Ovary (tissue), 10 donors: ENCODE measurements at places on chromosomes 2 and 18. TPM values are rescaled to one million over a fixed set of nuclear protein-coding genes. Genes with fewer than 3 reads are reported as not detected.

GRCh38 chr2:136441979-136442714, 323.2 kb upstream of the THSD7B start:
- no peak for DNase-seq

- no peak for DNase-seq
These were observed 160.3 kb upstream of the TCF4 start for GRCh38 chr18:55748227-55748738.

DNA sequence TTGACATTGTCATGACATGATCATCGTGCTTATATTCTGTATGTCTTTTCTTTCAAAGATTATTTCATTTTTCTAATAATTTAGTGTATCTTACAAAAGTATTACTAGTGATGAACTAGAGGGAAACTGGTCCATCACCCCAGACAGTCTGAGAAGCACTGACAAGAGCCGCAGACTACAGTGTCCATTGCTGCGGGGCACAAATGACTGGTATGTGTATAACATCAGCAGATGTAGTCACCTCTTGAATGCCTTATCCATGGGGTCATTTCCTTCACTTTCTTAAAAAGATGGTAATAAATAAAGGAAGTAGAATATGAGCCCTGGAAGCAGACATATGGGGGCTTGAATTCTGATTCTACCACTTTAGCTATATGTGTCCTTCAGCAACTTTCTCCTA, 29.6 kb downstream of the NEMP2 start:
- no peak for DNase-seq

DNA sequence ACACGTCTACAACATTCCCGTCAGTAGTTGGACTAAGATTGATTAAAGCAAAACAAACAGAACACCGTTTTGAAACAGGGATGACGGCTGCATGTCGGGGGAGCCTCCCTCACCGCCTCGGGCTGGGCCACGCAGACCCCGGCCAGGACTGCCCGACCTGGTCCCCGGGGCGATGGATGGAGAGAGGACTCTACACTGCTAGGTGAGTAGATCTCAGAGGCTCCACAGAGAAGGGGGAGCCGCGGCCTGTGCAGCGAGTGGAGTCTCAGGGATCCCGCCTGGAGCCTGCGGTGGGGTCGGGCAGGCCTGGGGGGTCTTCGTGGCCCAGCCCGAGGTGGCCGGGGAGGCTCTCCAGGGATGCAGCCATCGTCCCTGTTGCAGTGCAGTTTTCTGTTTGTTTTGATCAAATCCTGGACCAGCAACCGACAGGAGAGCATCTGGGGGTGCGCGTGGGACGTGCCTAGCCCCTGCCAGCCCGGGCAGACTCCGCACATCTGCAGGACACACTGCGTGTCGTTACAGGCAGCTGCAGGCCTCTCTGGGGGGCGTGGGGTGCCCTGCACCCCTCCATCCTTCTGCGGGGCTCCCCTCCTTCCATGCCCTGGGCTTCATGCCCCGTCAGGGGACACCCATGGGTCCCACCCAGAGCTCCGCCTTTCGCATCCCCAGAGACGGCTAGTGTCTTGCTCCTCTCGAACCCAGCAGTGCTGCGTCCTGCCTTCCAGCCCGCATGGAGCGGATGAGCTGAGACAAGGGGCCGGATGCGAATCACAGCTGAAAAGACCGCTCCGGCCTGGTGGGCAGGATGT, 143.6 kb downstream of the RTP5 start:
- peak; percentile 29 for DNase-seq

The MC5R gene
- total RNA-seq: not detected

The PMS1 gene
- total RNA-seq: 17.5 TPM
